ENCODE measurements at places on chromosomes 3 and 15.

GRCh38 chr3:156259896-156260295 lies 139.5 kb downstream of the KCNAB1 start:
- DNase-seq: no peak

DNA sequence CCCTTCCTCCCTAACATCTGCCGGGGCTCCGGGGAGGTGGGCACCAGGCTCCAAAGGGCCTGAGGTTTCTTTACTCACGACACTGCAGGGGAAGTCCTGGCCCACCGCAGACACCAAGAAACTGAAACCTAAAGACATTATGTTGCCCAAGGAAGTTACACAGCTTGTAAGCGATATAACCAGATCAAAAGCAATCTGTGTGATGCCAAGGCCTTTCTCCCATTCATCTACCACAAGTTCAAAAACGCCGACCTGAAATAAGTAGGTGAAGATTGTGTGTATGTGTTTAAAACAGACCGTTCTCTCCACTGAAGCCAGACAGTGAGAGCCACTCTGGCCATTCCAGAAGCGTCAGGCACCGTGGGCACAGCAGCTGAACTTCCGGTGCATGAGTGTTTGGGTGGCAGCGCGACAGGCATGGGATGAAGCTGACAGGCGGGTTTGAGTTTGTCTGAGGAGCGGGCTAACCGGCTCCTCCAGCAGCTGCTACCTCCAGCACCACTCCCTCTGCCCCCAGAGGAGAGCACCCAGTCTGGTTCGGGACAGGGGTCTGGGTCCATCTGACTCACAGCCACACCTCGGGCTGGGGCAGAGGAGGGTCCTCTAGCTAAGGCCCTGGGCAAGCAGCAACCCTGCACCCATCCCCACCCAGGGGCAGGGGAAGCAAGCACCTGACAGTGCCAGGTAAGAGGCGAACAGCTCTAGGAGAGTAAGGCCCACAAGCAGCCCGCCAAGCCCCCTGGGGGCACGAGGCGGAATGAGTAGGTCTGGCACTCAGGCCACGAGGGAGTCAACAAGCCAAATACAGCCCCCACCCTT lies 1.3 kb downstream of the TNK2 start:
- peak; percentile 79 for DNase-seq

GRCh38 chr3:35523838-35524237 lies 115.5 kb upstream of the ARPP21 start:
- DNase-seq: no peak

GRCh38 chr3:7962301-7962700 lies 539.3 kb upstream of the LMCD1 start:
- no peak for DNase-seq

DNA sequence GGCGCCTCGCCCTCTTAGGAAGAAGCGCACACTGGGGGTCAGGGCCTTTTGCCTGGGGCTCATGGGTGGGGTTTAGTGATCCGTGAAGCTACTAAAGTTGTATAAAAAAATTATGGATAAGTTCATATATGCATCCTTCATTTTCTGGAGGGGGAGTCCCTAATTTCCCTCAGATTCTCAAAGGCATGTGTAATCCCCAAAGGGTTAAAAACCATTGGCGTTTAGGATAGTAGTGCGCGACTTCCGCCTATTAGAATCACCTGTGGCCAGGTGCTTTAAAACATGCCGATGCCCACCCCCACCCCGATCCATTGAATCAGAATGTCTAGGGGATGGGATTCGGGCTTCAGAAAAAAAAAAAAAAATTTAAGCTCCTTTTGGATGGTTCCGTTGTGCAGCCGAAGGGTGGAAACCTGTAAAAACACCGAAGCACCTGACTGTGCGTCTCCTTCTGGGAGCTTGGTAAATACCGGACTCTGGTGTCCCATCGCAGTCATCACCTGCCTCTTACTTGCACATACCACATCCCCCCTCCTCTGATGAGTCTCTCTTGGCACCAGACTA lies 570 bp downstream of the APH1B start:
- DNase-seq: no peak

GRCh38 chr3:46504789-46505188 lies 7.0 kb downstream of the RTP3 start:
- no peak for DNase-seq

DNA sequence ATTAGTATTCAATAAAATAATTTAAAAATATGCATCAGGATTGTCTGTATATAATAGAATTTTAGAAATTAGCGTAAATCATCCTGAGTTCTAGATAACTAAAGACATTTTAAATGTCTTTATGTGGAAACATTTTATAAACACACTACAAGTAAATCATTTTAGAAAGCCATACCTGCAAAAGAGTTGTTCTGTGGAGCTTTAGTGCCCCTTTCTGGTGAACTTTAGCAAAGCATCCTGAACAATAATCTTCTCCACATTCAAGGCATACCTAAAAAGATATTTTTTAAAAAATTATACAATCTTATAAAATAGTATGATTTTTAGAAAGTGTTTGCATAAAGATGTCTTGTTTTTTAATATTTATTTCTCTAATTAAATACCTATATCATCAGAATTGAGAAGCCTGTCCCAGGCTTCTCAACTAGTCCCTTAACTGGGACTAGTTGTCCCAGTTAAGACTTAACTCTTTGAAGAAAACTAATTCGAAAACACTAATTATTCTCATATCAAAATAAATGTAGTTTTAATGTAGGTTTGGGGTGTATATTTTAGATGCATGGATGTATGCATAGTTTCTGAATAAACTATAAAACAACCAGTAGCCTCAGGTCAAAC lies 29.7 kb downstream of the ZBBX start:
- peak; percentile 29 for DNase-seq

DNA sequence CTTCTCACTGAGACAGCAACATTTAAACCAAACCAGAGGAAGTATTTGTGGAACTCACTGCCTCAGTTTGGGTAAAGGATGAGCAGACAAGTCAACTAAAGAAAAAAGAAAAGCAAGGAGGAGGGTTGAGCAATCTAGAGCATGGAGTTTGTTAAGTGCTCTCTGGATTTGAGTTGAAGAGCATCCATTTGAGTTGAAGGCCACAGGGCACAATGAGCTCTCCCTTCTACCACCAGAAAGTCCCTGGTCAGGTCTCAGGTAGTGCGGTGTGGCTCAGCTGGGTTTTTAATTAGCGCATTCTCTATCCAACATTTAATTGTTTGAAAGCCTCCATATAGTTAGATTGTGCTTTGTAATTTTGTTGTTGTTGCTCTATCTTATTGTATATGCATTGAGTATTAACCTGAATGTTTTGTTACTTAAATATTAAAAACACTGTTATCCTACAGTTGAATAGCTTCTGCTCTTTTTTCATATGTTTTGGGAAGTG lies 23.3 kb downstream of the CLDN18 start:
- no peak for DNase-seq

- DNase-seq: no peak
These were observed 11.9 kb downstream of the ARRDC4 start for GRCh38 chr15:97972366-97972765.

DNA sequence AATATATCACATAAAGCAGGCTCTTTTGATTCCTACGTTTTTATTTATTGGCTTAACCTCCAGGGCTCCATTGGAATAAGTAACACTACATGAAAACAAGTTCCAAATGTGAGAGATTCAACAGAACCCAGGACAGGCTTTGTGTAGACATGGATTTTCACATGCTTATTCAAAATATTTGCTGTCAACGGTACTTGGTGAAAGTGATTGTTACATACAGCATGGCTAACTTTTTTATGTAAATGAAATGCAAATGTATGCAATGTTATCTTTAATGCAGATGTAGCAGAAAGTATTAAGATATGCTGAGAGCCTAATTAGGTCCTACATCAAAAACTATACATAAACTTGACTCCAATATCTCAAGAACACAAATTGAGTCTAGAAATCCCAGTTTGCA lies 212.0 kb downstream of the RORA start:
- no peak for DNase-seq

Measured in MV-4-11 (cell line).